H9 (cell line): ENCODE measurements at places on chromosomes 16 and 17.
A peak's percentile ranks its signal among the peaks of the same experiment; 100 is the strongest.

DNA sequence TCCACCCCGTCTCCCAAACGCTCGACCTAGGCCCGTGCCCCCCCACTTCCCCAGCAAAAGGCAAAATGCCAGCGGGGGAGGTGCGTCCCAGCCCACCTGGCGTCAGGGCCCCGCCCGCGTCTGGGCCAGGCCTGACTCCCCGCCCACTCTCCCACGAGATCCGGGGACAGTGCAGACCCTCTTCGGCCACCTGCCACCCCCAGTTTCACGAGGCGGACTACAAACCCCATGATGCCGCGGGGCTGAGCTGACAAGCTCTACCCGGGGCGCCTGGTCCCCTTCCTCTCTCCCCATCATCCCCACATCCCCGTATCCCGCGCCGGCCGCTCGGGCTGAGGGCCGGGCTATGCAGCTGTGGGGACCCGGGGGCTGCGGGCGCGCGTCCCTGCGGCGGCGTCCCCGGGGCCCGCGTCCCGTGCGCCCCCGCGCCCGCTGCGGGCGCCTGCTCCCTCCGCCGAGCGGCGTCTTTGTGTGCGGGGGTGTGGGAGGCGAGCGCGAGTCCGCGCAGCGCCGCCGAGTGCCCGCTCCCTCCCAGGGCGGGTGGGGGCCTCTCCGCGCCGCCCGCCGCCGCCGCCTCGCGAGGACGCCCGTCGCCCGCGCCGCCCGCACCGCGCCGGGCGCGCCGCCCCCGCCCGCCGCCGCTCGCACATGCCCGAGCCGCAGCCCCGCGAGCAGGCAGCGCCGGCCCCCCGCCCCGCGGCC, at the start of gene ANKRD13B:
TSS of gene ANKRD13B (plus strand) at position 283 of the 702 bp plus-strand sequence. CDS start 490 bp downstream, outside the sequence.
- no peak for DNase-seq

DNA sequence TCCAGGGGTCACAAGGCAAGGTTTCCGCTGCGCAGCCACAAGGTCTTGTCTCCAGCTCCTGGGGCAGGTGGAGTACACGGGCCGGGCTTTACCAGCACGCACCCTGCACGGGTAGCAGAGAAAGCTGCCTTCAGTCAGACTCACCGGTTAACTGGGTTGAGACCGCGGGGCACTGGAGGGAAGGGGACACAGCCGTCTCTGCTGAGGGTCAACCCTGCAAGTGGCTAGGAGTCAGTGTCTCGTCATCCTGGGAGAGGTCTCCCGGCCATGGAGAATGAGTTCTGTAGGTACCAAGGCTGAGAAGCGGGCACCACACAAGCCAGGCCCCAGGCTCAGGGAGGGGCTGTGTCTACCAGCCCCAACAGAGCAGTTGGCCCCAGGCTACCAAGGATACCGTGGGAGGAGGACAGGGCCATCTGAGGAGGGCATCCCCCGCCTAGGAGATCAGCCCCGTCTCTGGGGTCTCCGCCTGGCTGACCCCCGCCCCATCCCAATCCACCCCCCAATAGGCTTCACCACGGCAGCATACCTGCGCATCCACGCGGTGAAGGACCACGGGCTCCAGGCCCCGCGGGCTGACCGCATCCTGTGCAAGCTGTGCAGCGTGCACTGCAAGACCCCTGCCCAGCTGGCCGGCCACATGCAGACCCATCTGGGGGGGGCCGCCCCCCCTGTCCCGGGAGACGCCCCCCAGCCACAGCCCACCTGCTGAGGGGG, 2.8 kb upstream of the PRRT2 start:
- no peak for DNase-seq

GRCh38 chr17:55161935-55162555, 102.7 kb upstream of the HLF start:
- no peak for DNase-seq

DNA sequence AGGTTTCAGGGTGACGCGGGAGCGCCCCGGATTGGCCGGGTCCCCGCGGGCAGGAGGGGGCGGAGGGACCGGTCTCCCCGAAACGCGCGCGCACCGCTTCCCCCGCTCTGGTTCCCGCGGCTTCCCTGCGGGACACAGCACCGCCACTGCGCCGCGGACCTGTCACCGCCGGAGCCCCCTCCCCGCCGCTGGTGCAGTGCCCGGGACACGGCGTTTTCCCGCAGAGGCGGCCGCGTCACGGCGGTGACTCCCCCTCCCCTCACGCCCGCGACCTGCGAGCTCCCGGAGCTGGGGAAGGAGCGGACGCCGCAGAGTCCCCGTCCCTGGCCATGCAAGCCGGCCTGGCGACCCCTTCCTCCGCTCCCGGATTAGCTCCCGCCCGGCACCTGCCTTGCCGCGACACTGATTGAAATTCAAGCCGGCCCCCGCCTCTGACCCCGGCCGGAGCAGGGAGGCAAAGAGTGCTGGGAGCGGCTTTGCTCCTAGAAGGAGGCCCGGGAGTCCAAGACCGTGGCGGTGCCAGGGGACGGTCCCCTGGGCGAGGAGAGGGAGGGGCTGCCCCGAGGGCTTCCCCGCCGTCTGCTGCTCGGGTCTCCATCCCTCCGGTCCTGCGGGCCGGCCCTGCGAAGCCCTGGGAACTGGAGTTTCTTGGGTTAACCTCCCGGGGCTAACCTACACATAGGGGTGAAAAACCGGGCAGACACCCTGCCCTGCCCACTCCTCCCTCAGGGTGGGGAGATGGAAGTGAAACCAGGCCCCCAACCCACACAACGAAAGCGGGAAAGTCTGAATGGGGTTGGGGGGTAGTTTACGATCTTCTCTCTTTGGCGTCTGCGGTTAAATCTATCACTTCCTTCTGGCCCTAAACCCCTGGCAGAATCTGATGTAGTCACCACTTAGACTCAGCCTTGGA, 1.0 kb downstream of the RHBDL3 start:
- peak; percentile 69 for DNase-seq

- peak; percentile 71 for DNase-seq
Measured at GRCh38 chr17:28612936-28613872, 781 bp downstream of the RSKR start.

DNA sequence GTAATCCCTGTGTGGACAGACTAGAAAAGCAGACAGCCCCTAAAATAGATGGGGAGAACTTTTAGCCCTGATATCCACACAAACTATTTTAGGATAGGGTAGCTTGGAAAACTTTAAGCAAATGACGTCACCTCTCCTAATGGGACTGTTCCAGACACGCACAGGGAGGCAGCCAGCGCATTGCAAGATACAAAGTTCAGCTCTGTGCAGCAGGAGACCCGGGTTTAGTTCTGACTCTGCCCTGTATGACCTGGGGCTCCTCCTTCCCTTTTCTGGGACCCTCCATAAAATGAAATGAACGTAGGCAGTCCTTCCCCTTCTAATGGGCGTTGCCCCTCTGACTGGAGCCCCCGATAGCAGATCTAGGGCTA, 6.3 kb downstream of the ZNF689 start:
- DNase-seq, result no peak

DNA sequence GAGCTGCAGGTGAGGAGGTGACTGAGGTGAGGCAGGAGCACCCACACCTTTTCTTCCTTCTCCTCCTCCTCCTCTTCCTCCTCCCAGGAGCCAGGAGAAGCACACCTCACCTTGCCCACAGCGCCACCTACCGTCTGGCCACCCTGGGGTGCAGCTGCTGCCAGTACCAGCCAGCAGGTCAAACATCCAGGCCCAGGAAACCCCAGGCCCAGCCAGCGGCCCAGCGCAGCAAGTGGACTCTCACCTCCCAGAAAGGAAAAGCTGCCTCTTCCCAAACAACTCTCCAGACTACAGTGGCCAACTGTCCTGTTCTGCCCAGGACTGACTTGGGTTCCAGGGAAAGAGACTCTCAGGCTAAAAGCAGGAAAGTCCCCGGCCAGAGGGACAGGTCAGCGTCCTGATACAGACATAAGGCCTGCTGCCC, 22.7 kb downstream of the PEMT start:
- peak; percentile 92 for DNase-seq

DNA sequence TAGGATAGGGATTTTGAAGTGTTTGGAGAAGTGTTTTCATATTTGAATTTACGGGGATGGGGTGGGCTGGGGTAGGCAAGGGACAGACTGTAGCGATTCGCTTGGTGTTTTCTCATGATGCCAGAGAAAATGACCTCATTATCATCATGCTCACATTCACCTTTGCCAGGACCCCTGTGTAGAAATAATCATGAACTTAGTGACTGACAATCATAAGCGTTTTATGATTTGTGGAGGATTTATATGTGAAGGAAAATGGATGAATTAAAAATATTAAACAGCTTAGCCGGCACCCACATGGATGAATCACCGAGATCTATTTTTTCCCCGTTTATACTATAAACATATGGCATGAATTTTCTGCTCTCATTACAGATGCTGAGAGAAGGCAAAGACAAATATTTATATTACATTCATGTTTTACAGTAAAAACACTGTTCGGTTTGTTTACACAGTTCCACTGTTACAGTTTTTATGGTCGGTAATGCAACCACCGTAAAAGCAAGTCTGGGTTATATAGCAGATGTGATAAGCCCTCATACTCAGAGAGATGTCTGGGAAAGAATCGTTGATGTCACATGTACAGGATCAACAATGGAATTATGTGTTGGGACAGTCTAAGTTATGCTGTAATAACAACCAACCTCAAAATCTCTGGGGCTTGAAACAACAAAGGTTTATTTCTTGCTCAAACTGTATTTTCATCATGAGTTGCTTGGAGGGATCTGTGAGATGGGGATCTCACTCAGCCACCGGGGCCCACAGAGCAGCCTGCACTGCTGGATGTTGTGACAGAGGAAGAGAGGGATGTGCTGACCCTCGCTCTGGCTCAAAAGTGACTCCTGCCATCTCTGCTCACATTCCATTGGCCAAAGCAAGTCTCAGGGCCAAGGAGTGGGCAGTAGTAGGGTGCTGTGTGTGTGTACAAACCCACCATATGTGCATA, 85.1 kb downstream of the WWOX start:
- DNase-seq, result no peak

DNA sequence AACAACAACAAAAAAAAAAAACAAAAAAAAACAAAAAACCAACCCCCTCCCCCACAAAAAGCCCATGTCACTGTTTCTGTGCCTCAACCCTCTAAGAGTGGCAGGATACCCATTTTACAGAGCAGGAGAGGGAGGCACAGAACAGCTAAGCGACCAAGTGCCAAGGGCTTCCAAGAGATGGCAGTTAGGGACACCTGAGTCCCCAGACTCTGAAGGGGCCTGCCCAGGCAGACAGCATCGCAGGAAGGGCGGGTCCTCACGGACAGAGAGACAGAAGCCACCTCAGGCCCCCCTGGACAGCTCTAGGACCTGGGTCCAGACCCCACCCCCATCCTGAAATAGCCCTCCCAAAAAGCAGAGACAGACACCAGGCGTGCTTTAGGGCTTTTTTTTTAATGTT, 21.6 kb upstream of the CPSF4L start:
- DNase-seq, result no peak

DNA sequence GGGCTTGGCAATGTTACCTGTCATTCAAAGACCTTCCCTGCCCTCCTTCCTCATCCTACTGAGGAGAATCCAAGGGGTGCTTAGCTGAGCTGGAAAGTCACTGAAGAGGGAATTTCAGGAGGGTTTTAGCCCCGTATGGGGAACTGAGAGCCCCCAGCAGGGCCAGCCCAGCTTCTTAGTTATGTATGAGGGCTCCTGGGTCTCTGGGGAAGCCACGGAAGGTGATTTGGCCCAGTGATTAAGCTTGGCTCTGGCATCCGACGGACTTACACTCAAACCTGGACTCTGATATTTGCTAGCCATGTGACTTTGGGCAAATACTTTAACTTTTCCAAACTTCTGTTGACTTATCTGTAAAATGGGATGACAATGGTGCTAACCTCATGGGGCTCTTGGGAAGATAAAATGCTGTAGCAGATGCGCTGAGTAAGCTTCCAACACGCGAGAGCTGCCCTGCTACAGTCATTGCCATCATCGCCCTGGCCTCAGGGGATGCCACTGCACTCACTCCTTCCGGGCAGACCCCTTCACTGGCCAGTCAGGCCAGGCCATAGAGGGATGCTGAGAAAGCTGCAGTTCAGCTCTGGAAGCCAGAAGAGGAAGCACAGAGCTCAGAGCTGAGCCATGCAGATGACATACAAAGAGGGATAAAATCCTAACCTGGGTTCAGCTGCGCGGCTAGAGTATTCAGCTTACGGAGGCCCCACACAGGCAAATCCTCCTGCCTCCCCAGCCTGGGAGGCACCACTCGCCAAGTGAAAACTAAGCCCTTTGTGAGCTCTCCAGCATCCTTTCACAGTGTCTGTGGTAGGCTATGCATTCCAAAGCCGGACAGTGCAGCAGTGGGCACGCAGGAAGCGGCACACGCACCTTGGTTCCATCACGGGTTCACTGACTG, 44.9 kb upstream of the PIK3R6 start:
- DNase-seq, result no peak

DNA sequence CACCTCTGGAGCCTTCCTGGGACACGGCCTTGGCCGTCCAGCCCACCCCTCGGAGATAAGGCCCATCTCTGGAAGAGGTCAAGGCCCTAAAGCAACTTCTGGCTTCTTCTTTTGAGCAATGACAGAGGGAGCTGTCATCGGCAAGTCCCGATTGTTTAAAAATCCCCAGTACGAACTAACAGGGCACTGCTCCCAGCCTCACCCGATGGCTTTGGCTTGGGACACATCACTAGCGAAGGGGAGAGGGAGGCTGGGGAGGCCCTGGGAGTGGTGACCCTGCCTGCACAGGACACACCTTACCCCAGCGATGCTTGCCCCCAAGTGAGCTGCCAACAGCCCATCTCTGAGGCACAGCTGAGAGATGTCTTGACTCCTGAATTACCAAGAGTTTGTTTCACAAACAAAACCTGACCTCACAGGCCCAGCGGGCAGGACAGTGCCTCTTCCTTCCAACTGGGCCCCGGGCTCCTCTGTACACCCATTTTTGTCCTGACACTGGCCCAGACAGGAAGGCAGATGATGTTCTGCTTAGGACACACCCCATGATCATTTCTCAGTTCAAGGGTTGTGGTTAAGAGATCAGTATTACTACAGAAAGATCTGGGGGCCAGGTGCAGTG, 4.8 kb downstream of the SYNGR2 start:
- no peak for DNase-seq

GRCh38 chr17:2172999-2173398, 118.1 kb downstream of the HIC1 start:
- no peak for DNase-seq
